ENCODE measurements at places on chromosomes 3 and 15. TPM values are rescaled to one million over a fixed set of nuclear protein-coding genes. Genes with fewer than 3 reads are reported as not detected.

TSPAN3 gene
- 166 TPM for total RNA-seq

ADAMTS17 gene
- total RNA-seq: 0.30 TPM

IGSF10 gene
- total RNA-seq: 0.15 TPM

ANKRD34C gene
- total RNA-seq: not detected

SCN11A gene
- total RNA-seq: not detected

SPESP1 gene
- 3.7 TPM for total RNA-seq

KIF7 gene
- total RNA-seq: 7.6 TPM

LHFPL4 gene
- not detected for total RNA-seq

ATP1B3 gene
- total RNA-seq: 45.5 TPM

AGTR1 gene
- 2.8 TPM for total RNA-seq

CYP1A1 gene
- not detected for total RNA-seq

DBR1 gene
- 16.0 TPM for total RNA-seq

TMC3 gene
- not detected for total RNA-seq

All from bronchus fibroblast of lung (primary cell).